ENCODE measurements at places on chromosomes 3 and 15. TPM values are rescaled to one million over a fixed set of nuclear protein-coding genes. Genes with fewer than 3 reads are reported as not detected.

Gene NPAP1
- total RNA-seq = not detected

Gene TNFAIP8L3
- 8.1 TPM for total RNA-seq

Gene PGBD4
- 1.5 TPM for total RNA-seq

Gene SCG3
- total RNA-seq = not detected

Gene C3orf49
- total RNA-seq = not detected

Gene GHRL
- total RNA-seq = not detected
